ENCODE measurements at places on chromosomes 6 and 20.

GRCh38 chr6:67898875-67899274, 736.2 kb upstream of the ADGRB3 start:
- no peak for DNase-seq

- DNase-seq, result no peak
Observed at GRCh38 chr6:123742626-123743025, 61.0 kb upstream of the NKAIN2 start.

GRCh38 chr20:57301026-57301425, 28.6 kb upstream of the SPO11 start:
- no peak for DNase-seq

DNA sequence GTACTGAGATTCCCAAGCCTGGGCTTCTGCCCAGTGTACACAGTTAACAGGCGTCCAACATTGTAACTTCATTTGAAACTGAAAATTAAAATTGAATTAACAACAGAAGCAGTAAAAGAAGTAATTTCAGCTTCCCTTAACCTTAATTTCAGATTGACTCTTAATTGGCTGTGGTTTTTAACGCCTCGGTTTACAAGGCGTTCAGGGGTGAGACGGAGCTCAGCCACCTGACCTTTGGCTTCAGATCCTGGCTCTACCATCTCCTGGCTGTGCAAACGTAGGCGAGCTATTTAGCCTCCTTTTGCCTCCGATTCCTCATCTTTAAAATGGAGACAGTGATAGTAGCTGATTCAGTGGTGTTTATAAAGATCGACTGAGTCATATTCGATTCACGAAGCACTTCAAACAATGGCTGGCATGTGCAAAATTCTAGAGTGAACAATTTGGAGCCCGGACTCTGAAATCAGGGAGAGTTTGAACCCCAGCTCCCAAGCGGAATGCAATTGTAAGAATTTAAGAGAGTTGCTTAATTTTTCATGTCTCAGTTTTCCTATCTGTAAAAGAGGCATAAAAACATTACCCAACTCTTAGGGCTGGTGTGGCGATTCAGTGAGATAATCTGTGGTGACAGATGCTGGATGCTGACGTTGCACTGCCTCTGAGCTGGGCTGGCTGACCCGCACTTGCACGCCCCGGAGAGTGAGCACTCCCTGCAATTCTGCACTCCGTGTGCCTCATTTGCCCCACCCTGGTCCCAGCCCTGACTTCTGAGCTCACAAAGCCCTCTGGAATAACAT, 23.5 kb upstream of the OCSTAMP start:
- no peak for DNase-seq

DNA sequence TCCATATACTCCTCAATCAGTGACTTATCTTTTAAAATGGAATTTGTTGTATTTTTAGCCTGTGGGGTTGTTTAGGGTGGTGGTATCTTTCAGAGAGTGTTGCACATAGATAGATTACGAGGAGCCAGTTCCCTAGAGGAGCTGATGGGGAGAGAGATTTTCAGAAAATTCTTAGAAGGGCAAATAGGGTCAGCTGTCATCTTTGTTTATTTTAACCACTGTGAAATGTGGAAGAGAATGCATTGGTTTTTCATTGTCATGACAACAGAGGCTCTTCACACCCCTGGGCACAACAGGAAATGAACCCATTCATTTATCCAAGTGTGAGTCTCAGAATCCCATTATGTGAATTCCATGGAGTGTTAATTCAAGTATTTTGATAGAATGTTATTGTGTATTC, 188.4 kb downstream of the JARID2 start:
- no peak for DNase-seq

DNA sequence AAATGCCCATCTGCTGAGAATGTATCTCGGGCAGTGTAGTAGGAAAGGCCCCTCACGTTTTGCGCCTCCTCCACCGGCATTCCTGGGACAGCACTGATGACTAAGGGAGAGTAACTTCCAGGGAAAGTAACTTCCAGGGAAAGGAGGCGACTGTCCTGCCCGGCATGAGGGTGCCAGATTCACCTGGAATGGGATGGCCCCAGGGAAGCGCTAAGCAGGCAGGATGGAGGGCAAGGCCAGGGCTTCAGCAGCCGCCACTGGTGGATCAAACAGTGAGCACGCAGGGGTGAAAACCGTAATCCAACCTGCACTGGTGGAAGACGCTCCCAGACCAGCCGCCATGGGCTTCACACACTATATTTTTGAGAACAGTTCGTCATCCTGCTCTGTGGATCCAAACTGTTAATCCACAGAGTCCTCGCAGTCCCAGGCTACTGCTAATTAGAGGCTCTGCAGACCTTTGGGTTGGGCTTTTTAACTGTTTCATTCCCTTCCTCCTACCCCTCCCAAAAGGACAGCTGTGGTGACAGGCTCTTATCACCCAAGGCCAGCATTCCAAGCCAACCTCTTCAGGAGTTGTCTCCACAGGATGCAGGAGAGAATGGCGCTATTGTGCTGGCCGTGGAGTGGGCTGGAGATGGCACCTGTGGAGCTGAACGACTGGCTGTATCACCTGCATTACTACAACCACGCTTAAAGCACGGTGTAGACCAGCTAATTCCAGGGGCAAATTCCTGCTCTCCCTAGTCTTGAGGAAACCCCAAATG, 178.9 kb downstream of the DLL1 start:
- no peak for DNase-seq

- DNase-seq, result no peak
Observed at GRCh38 chr6:22222469-22222868, 74.4 kb downstream of the PRL start.

- DNase-seq, result no peak
Observed at GRCh38 chr6:105844275-105844883, 241.8 kb upstream of the PRDM1 start.

DNA sequence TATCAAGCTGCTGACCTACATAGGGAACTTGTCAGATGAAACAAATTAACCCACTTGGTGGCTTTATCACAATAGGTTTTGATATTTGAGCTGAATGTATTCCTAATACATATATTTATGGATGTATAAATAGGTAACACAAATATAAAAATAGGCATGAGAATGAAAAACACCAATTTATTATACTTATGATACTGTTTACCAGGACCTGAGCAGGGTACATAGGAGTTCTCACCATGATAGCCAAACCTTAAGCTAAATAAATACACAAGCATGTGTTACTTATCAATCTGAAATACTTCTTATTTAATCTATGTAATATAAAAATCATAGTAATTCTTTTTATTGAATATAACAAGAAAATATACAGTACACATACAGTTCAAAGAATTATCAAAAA, 25.0 kb downstream of the ASCC3 start:
- DNase-seq, result no peak

DNA sequence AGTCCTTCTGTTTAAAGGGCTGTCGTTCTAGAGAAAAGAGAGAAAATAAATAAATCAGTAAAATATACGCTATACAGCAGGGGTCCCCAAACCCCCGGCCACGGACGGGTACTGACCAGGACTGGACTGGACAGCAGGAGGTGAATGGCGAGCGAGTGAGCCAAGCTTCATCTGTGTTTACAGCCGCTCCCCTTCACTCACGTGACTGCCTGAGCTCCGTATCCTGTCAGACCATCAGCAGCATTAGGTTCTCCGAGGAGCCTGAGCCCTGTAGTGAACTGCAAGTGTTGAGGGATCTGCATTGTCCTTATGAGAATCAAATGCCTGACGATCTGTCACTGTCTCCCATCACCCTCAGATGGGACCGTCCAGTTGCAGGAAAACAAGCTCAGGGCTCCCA, 76.5 kb downstream of the ZNF217 start:
- no peak for DNase-seq

DNA sequence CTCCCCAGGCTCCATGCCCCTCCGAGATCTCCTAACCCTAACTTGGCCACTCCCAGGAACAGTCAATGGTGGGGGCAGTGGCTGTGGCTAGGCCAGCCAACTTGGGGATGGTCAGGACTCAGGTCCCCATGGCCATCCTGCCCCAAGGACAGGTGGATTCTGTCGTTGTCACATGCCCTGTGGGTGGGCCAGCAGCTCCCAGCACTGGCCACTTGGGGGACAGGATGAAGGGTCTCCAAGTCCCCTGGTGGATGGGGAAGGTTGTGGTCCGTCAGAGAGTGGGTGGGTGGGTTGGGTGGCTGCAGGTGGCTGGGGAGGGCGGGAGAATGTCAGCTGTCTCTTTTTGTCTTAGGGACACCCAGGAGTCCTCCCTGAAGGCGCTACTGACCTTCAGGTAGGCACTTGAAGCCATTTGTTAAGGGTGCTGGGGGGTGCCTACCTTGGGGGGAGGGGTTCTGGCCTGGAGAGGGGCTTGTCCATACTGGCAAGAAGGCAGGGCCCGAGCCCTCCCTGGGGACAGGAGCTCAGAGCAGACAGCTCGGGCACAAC, 5.5 kb downstream of the COL9A3 start:
- DNase-seq, result no peak

DNA sequence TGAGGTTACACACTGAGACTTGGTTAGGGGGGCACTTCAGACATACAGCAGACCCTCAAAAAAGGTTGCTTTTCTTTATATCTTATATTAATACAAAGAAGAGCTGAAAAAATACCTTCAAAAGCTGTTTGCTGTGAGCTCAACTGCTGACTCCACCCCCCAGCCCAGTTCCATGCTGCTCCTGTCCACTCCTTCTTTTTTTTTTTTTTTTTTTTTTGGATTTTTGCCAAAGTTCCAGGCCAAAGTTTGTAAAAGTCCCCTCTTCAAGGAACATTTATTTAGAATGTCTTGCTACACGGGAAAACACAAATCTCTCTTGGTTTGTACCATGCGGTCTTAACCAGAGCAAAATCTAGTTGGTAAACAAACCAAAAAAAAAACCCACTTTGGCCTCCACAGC, 85.3 kb upstream of the AKAP12 start:
- DNase-seq, result no peak

- DNase-seq, result no peak
Observed at GRCh38 chr6:144944106-144944505, 659.0 kb downstream of the UTRN start.

DNA sequence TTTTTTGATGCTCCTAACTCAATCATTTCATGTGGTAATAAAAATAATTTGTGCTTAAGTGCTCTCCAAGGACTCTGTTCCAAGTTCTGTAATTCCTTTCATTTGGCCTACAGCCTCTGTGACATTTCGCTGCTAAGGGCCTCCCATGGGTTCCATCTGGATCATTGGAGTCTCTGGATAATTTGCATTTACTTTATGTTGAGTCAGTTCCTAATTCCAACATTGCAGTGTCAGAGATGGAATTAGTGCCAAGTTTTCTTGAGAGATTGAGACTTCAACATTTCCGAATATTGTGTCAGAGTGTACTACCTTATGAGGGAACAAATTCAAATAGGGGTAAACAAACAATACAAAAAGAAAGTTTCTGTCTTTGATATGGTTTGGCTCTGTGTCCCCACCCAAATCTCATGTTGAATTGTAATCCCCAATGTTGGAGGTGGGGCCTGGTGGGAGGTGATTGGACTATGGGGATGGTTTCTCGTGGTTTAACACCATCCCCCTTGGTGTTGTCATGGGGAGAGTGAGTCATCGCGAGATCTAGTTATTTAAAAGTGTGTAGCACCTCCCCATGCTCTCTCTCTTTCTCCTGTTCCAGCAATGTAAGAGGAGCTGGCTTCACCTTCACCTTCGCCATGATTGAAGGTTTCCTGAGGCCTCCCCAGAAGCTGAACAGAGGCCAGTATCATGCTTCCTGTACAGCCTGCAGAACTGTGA, 244.1 kb upstream of the TBX18 start:
- DNase-seq, result peak; percentile 81

DNA sequence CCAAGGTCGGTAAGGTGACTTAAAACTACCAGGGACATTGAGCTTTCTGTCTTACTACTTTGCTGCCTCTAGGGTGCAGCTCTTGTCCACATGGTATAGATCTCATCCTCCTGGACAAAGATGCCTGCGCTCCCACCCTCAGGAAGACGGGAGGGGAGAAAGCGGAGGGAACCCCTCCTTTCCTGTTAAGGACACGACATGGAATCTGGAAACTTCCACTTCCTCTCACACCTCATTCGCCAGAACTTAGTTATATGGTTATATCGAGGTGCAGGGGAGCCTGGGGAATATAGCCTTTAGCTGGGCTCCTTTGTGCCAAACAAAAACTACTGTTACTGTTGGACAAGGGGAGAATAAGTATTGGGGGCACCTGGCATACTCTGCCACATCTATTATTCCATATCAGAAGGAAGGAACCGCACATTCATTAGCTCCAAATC, 224.3 kb upstream of the TSHZ2 start:
- no peak for DNase-seq

DNA sequence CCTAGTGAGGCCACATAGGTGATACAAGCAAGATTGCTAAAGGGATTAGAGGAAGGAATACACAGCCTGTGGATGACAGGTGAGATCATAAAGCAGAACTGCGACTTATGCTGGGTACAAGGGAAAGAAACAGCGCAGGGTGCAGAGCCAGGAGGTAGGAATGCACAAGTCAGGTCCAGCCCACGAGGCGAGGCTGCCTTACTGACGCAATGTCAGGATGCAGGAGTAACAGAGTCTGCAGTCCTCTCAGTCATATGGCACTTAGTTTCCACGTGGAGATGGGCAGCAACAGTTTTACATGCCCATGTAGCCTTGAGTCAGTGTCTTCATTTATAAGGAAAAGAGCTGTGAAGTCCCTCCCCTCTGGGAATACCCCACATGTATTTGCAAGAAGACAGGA, 210.9 kb downstream of the SYNE1 start:
- DNase-seq, result no peak

DNA sequence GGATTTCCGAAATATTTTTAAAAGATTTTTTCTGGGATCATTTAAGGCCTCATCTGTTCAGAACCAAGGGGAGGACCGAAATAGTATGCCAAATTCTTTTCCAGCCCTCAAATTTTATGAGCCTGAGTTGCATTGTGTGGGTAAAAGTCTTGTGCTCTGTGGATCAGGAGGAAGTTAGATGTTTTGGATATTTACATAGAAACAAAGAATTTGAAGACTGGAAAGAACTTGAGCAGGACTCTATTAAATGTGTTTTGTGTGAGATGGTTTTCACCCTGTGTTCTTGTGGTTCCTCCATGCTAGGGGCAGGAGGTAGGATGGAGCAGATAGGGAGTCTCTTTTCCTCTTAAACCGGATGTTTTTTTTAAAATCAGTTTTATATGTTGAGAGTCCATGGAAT, 329.1 kb downstream of the LAMA2 start:
- DNase-seq, result no peak

DNA sequence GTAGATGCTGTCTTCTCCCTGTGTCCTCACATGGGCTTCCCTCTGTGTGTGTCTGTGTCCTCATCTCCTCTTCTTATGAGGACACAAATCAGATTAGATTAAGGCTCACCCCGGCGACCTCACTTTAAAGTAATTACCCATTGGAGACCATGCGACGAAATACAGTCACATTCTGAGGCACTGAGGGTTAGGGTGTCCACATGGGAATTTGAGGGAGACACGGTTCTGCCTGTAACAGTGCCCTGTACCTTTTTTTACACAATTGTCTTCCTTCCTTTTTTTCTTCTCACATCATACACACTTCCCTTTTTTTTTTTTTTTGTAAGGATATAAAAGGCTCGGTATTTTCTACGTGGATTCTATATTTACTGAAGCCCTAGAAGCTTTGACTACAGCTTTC, 48.9 kb downstream of the DEK start:
- no peak for DNase-seq

GRCh38 chr20:21251278-21251677, 51.9 kb upstream of the XRN2 start:
- DNase-seq, result no peak

- DNase-seq, result no peak
Observed at GRCh38 chr6:21264288-21265033, 329.1 kb upstream of the SOX4 start.

Measured in skeletal muscle cell (primary cell).